Right cardiac atrium (tissue), 5 donors: ENCODE measurements at places on chromosomes 6 and 20. TPM values are rescaled to one million over a fixed set of nuclear protein-coding genes. Genes with fewer than 3 reads are reported as not detected.

GRCh38 chr6:108544606-108545005 lies 16.1 kb upstream of the FOXO3 start:
- no peak for DNase-seq

Gene FNDC1
- total RNA-seq = 1.3 TPM

Gene BHLHE23
- not detected for total RNA-seq

DNA sequence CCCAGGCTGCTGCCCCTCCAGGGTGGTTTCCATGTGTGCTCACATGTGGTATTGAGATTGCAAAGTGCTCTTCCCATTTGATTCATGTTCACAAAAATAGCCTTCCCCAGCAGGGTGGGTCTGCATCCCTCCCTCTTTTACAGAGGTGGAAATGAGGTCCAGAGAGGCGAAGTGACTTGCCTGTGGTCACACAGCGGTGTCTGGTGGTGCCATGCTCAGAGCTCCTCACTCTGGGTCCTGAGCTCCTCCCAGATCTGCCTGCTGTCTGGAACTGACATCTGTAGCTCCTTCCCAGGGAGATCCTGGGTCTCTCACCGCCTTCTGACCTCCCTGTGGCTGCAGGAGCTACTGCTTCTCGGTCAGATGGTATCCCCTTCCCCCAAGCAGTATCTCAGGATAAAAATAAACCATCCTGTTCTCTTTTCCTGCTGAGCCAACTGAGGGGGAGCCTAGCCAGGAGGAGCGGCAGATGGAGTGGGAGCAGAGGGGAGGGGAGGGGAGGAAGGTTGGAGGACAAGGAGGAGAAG lies 11.9 kb downstream of the CD40 start:
- no peak for DNase-seq

Gene NMBR
- total RNA-seq = not detected

Gene STMND1
- total RNA-seq = not detected
